ENCODE measurements at places on chromosomes 16 and 17.

DNA sequence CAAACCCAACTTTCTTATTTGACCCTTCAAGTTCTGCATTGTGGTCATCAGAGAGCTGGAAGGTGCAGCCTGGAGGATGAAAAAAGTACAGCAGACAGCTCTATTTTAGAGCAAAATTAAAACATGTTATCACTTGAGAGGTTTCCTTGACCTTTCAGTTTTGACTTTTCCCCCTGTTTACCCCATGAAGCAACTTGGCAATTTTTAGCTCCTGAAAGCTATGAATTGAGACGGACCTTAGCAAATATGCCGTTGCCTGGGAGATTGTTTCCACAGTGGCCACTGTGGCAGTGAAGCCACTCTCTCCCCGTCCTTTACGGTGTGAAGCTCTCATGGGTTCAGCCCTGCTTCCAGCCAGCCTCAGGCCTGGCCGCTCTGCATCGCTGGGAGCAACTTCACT lies 398.6 kb downstream of the CPPED1 start:
- no peak for DNase-seq

DNA sequence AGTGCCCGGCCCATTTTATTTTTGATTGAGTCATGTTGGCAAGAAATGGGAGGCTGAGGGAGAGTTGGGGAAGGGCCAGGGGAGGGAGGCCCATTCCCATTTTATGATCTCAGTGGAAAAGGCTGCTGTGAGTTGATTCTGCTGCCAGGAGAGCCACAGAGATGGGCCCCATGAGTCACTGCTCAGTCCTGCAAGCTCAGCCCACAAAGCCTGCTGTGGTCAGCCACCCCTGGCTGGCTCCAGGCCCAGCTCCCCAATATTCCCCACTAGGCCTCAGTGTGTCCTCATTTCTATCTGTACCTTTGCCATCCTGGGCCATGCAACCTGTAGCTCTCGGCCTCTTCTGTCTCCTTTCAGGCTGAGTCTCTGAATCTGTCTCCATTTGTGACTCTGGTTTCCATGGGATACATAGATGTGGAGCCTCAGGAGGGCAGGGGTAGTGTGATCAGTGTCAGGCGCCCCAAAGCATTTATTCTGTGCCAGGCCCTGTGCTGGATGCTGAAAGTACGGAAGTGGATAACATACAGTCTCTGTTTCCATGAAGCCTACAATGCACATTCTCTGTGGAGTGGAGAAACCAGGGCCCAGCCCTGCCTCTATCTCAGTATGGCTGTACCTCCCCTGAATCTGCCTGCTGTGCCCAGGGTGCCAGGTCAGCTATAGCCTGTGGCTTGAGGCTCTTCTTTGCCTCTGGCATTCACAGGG lies 1.9 kb upstream of the PLEKHG4 start:
- DNase-seq = peak; percentile 60

- no peak for DNase-seq
Measured at GRCh38 chr16:4709481-4709880, 16.1 kb downstream of the NUDT16L1 start.

- no peak for DNase-seq
Measured at GRCh38 chr17:7034955-7035590, 742 bp upstream of the SLC16A13 start.

GRCh38 chr16:65229191-65229662 lies 107.4 kb upstream of the CDH11 start:
- DNase-seq = no peak

DNA sequence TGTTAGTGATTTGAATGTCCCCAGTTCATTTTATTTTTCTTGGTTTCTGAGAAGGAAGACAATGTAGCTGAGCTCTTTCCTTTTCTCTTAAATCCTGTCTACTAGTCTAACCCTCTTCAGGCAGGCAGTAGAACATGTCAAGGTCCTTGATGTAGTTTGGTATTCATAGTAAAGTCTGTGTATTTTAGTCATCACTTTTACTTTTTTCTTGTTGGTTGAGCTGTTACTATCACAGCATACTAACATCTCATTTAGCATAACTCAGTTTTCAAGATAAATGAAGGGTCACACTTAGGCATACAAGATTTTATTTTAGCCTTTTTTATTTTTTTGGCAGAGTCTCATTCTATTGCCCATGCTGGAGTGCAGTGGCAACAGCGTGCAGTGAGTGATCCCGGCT lies 70.5 kb downstream of the KPNA2 start:
- DNase-seq = no peak

GRCh38 chr17:14427900-14428647 lies 127.2 kb downstream of the HS3ST3B1 start:
- DNase-seq = no peak
